ENCODE measurements at places on chromosomes 6 and 20.

GRCh38 chr20:41587956-41588355 lies 30.2 kb downstream of the CHD6 start:
- DNase-seq, result no peak

- DNase-seq, result no peak
Measured at GRCh38 chr6:83199173-83199862, 6.2 kb downstream of the RWDD2A start.

GRCh38 chr6:11810039-11810541 lies 31.5 kb upstream of the ADTRP start:
- DNase-seq, result no peak

DNA sequence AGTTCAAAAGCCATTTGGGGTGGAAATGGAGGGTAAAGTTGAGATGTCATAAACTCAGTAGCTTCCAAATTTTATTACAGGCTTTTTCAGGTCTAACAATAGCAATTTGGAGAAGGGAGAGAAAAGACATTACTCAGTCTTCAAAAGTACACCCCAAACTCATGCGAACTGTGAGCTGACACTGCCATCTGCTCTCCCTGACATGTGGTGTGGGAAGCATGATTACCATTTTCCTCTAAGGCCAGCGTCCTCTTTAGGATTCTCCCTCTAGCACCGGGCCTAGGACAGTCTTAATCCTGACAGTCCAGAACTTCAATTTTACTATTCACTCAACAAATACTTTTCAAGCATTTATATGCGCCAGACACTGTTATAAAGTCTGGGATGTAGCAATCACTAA lies 536.0 kb upstream of the JARID2 start:
- DNase-seq, result no peak

GRCh38 chr6:109172101-109172746 lies 76.9 kb downstream of the CEP57L1 start:
- no peak for DNase-seq

DNA sequence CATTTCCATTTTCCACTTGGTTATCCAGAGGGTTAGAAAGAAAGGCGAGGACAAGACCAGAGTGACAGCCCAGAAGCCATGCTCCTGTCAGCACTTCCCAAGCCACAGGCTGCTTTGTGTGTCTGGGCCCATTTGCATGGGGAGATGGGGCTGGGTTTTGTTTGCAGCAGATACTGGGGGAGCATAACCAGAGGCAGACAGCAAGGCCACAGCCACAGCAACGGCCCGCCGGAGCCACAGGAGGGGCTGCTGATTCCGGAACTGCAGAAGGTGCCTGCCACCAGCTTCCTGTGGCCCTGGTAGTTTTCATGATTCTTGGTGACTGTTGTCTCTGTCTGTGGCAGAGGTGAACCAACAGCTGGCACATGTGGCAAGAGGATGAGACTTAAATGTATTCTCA lies 106.6 kb downstream of the DLL1 start:
- no peak for DNase-seq

GRCh38 chr6:159595173-159595572 lies 97.9 kb downstream of the SOD2 start:
- peak; percentile 31 for DNase-seq

DNA sequence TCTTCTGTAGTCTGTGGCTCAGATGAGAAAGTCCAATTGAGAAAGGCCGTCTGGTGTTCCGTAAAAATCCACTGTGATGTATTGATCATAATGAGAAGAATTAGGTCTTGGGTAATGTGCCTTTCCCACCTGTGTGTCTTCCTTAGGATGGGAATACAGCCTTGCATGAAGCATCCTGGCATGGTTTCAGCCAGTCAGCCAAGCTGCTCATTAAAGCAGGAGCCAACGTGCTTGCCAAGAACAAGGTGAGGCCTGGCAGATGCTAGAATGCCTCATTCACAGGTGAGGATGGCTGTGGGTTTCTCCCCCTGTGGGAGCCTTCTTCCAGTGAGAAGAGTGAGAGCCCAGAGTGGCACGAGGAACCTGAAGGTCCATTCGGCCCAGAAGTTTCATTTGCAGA lies 32.7 kb downstream of the LYRM2 start:
- no peak for DNase-seq

- no peak for DNase-seq
Measured at GRCh38 chr20:47206962-47207641, 149.4 kb downstream of the ZMYND8 start.

- no peak for DNase-seq
Measured at GRCh38 chr6:91646649-91647048, 1059.8 kb upstream of the MAP3K7 start.

GRCh38 chr6:110874880-110875547 lies 429 bp downstream of the AMD1 start:
- no peak for DNase-seq

GRCh38 chr20:25050501-25051350 lies 7.2 kb downstream of the ACSS1 start:
- no peak for DNase-seq

DNA sequence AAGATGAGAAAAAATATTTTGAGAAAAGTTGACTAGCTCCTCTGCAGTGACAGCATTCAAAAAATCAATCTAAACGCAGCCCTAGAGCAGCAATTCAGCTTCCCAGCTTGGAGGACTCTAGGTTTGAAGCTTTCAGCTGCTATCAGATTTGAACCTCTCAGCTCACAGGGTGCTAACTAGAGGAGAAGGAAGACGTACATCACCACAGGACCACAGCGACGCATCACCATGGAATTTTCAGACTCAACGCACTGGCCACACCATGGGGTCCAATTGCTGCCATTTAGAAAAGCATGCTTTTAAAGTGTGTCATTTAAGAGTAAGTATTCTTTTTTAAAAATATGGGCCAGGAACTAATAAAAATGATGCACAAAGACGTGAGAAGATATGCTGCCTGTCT lies 45.0 kb upstream of the FUCA2 start:
- DNase-seq, result no peak

DNA sequence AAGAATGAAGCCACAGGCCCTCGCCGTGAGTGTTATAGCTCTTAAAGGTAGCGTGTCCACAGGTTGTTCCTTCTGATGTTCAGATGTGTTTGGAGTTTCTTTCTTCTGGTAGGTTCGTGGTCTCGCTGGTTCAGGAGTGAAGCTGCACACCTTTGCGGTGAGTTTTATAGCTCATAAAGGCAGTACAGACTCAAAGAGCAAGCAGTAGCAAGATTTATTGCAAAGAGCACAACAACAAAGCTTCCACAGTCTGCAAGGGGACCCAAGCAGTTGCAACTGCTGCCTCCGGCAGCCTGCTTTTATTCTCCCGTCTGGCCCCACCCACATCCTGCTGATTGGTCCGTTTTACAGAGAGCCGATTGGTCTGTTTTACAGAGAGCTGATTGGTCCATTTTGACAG lies 5.2 kb downstream of the HIVEP1 start:
- peak; percentile 40 for DNase-seq

DNA sequence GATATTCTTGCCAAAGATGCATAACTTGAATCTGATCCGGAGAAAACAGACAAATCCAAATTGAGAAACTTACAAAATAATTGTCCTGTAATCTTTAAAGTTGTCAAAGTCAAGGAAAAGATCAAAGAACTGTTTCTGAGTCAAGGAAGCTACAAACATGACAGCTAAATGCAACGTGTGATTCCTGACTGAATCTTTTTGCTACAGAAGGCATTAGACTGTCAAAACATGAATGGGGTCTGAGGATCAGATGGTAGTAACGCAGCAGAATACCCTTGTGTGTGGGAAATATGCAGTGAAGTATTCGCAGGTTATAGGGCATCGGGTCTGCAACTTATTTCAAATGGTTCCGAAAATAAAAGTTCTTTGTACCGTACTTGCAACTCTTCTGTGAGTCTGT lies 86.2 kb downstream of the MDGA1 start:
- no peak for DNase-seq

GRCh38 chr6:97049253-97050011 lies 124.9 kb downstream of the KLHL32 start:
- DNase-seq, result peak; percentile 11

- DNase-seq, result peak; percentile 57
Measured at GRCh38 chr20:63775096-63775978, 35.8 kb downstream of the SLC2A4RG start.

DNA sequence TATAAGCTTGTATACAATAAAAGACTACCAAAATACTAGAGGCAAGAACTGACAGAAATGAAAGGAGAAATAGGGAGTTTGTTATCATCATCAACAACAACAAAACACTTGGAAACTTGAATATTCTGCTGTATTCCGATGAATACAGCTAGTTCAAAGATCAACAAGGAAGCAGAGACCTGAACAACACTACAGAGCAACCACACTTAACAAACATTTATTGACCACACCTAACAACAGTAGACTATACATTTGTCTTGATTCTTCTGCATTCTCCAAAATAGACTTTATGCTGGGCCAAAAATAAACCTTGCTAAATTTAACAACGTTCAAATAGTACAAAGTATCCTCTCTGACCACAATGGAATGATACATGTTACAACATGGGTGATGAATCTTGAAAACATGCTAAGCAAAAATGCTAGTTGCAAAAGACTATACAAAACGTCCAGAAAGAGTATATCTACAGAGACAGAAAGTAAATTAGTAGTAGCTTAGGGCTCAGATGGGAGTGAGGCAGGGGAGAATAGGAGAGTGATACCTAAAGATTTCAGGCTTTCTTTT lies 39.1 kb upstream of the PAK5 start:
- no peak for DNase-seq

DNA sequence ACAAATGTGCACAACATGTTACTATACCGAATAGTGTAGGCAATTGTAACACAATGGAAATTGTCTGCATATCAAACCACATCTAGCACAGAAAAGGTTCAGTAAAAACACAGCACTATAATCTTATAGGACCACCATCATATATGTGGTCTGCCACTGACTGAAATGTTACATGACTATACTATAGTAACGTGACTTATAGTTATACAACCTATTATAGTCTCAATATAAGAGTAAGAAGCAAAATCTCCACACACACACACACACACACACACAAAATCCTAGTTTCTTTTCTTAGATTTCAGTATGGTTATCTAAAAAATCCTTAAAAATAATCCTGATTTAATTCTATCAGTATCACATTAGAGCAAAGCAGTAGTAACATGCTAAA lies 164.6 kb downstream of the RALGAPA2 start:
- DNase-seq, result no peak

- no peak for DNase-seq
Measured at GRCh38 chr6:96570053-96570452, 7.1 kb downstream of the FHL5 start.

GRCh38 chr6:17470938-17471327 lies 77.5 kb downstream of the CAP2 start:
- no peak for DNase-seq

- DNase-seq, result no peak
Measured at GRCh38 chr6:11042025-11042749, 1.9 kb downstream of the ELOVL2 start.

DNA sequence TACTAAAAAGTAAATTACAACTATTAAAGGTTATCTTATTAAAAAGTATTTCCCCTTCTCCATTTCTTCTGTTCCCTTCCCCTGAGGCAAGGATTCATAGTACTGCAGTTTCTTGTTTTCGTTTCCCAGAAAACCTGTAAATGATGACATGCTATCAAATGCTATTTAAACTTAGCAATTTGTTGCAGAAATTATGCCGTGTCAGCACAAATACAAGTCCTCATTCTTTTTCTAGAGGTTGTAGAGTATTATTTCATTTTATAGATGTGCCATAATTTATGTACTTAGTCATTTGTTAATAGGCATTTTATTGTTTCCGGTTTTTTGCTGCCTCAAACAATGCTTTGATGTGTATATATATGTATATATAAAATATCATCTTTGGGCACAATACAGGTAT lies 268.4 kb downstream of the PLCB1 start:
- DNase-seq, result no peak

GRCh38 chr6:29982097-29982496 lies 39.8 kb downstream of the HLA-A start:
- no peak for DNase-seq

DNA sequence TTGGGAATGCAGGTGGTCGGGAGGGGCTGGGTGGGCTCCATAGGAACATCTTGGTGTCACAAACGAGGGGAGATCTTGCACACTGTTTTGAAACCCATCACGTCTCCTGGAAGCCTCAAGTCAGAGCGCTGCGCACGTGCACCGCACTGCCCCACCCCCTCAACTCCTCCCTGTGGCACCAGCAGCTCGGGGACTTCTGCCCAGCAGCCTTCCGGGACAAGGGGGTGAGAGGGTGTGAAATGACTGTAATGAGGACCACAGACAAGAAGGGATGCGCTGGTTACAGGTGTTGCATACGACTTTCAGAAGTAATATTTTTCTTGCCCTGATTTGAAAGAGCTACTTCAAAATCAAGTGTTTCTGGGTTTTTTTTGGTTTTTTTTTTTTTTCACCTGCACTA lies 60.3 kb downstream of the FOXC1 start:
- no peak for DNase-seq

DNA sequence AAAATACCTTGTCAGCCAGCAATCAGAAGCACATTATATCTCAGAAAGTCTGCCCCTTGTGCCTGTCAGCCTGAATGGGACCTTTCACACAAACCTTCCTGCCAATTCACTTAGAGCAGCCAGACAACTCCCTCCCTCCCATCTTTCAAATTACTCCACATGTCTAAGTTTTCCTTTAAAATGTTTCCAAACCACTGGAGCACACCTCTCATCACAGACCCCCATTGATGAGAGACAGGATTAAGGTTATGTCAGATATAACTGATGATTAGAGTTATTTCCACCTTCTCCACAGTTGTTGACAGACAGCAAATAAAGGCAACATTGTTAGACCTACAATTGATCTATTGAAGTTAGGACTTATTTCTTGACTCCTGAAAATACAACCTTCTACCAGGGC lies 408.4 kb downstream of the PLCB1 start:
- DNase-seq, result no peak

DNA sequence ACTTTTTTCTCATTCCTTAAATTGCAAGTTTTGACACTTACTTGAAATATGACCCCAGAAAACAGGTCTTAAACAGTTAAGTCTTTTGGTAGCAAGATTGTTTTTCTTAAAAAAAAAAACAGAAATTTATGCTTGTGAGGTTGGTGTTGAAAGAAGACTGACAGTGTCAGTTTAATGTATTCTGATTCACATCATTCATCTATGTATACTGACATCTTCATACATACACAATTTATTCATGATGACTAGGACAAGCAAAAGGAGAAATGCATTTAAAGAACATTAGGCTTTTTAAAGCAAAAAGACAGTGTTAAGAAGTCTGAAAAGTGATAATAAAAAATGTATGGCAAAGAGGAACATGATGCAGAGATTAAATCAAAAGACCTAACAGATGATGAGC lies 27.0 kb downstream of the MCHR2 start:
- no peak for DNase-seq

DNA sequence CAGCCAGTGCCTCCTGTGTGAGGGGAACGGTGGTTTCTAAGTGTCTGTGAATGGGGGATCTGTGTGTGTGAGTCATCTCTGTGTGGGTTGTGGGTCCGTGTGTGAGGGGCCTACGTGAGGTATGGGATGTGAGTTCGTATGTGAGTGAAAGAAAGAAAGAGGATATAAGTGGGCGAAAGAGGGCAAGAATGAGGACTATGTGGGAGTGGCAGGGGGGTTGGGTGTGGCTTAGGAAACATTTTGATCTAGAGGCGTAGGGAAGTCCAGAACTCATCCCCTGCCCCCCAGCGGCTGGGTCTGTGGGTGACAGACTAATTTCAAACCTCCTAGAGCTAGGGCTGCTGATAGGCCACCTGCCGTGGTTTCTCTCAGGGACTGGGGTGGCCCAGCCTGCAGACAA lies 35.5 kb downstream of the DHX35 start:
- DNase-seq, result peak; percentile 85

All from stimulated activated CD4-positive, alpha-beta T cell treated with anti-CD3 and anti-CD28 coated beads, Interleukin-15, amount 100 ng/mL, for 24 hours (primary cell).